ENCODE measurements at places on chromosomes 5 and 9.
A peak's percentile ranks its signal among the peaks of the same experiment; 100 is the strongest.

DNA sequence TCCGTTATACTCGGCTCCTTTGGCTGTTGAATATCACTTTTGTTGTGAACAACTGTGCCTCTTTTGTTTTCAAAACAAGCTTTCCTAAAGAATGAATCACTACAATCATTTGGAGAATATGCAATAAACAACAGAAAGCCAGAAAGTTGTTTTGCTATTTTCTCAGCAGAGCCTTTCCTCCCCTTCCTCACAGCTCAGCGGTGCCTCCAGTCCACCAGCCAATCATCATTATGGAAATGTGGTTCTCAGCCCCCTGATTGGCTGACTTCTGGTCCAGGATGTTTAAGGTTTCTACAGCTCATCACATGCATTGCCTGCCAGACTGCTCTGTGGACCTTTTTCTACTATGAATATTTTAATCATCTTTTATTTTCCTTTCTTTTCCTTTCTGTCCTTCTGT, 9.1 kb upstream of the ZNF608 start:
- peak; percentile 33 for DNase-seq

DNA sequence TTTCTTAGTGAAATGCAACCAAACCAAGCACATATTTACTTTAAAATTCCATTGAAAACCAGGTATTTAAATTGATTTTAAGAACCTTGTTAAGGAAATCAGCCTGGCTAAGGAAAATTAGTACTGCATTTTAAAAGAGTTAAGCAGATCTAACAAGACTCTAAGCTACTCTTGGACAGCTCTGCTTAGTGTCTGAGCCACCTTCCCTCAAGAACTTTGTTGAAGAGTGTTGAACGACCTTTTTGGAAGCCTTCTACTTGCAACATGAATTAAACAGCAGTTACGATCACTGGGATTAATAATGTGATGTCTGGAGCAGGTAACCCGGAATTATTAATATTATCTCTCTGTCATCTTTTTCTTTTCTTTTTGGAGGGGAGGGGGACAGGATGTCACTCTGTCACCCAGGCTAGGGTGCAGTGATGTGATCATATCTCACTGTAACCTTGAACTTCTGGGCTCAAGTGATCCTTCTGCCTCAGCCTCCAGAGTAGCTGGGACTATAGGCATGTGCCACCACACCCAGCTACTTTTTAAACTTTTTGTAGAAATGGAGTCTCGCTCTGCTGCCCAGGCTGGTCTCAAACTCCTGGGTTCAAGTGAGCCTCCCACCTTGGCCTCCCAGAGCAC, 74.7 kb downstream of the ANKRD55 start:
- no peak for DNase-seq

GRCh38 chr5:17012289-17012688, 76.2 kb upstream of the MYO10 start:
- DNase-seq, result no peak

GRCh38 chr9:126337729-126338372, 11.2 kb downstream of the MVB12B start:
- DNase-seq, result no peak

DNA sequence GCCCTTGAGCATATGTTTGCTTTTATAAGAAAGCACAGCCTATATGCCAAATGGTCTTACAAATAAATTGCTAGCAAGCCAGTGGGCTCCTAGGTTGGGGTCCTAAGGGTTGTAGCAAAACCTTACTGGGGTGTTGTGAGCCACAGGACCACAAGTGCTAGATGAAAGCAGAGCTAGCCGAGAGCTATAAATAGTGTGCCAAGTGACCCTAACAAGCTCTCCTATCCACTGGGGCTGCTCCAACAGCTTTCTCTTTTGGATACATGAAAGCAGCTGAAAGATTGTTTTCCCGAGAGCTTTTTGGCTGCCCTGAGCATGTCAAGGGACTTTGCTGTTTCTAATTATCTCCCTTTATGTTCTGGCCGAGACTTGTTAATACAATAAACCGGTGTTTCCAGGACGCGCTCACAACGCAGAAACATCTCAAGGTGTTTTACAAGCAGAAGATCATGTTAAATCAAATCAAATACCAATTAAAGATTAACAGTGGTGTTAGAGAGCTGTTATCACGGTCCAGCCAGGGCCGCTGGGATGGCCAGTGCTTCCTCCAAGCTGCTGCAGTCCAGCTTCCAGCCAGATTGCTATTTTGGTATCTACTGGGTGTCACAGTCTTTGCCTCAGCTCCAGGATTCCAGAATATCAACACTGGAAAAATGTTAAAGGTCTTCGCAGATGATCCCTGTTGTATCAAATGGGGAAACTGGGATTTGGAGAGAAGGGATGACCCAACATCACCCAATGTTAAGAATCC, 351.0 kb downstream of the ASTN2 start:
- DNase-seq, result no peak

DNA sequence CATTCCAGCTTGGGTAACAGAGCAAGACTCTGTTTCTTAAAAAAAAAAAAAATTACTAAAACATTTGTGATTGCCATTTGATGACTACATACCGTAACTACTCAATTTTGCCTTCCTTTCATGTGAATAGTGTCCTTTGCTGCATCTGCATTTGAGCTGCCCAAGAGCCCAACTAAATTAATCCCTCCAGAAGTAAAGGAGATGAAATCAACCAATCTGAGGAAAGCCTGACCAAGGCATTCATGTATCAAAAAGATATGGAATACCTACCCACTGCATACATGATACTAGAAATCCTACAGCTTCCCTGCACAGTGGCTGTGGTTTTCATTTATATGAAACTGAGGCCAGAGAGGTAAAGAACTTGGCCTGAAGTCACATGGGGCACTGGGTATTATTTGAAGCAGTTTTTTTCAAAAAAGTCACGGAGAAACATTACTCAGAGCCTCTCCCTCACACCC, 177.5 kb downstream of the AOPEP start:
- DNase-seq, result peak; percentile 83

DNA sequence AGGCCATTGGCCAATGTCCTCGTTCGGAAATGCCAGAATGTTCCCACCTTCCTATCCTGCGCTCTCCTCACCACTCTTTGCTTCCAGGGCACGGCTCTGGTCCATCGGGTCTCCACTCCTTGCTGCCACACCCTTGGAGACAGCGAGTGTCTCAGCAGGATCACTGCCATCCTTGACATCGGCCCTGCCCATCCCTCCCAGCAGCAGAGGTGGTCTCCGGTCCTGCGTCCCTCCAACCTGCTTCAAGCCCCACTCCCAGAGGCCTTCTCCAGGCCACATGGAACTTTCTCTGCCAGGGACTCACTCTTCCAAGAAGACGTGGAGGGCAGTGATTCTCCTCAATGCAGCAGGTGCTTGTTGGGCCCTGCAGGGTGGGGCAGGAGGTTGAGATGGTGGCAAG, 42.7 kb downstream of the IRX2 start:
- no peak for DNase-seq

DNA sequence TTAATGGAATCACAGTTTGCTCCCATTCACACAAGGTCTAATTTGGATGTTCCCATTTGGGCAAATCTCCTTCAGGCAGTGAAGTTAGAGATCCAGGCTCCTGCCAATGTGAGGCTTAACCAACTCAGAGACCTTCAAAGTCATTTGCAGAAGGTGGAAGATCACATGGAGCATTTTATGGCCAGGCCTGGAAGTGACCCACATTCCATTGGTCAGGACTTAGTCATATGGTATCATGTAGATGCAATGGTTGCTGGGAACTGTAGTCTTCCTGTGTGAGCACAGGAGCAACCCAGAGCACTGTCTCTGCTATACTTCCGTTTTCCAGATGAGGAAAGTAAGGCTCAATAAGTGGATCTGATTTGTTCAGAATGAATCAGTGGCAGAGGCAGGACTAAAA, 292.7 kb upstream of the SMARCA2 start:
- DNase-seq, result no peak

- DNase-seq, result no peak
Measured at GRCh38 chr9:18002718-18003438, 424.0 kb downstream of the SH3GL2 start.

GRCh38 chr9:107810461-107810961, 320.9 kb upstream of the KLF4 start:
- no peak for DNase-seq

GRCh38 chr5:74281166-74281565, 359.4 kb downstream of the ENC1 start:
- no peak for DNase-seq

GRCh38 chr5:115160975-115161475, 8.7 kb downstream of the TRIM36 start:
- no peak for DNase-seq

- DNase-seq, result no peak
Measured at GRCh38 chr5:61910771-61911170, 395.2 kb upstream of the KIF2A start.

- DNase-seq, result no peak
Measured at GRCh38 chr5:151577566-151577965, 13.6 kb downstream of the FAT2 start.

DNA sequence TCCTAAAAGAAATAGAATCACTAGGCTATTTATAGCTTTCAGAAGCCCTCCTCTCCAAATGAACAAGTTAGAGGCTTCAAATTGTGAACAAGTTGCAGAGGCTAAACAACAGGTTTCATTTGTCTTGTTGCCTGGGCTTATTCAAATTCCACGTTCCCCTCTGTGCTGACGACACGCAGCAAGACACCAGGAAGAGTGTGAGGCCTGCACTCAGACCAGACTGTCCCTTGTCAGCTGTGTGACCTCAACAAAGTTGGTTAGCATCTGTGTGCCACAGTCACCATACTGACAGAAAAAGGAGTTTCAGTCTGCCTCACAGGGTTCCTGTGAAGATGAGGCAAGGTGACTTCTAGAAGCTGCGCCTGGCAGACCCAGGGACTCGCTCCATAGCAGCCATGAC, 22.1 kb upstream of the GABBR2 start:
- DNase-seq, result no peak

GRCh38 chr5:11602298-11602697, 301.9 kb downstream of the CTNND2 start:
- no peak for DNase-seq

GRCh38 chr5:19728571-19728970, 259.4 kb downstream of the CDH18 start:
- DNase-seq, result no peak

GRCh38 chr5:126982926-126983873, 47.2 kb downstream of the MARCHF3 start:
- DNase-seq, result no peak

DNA sequence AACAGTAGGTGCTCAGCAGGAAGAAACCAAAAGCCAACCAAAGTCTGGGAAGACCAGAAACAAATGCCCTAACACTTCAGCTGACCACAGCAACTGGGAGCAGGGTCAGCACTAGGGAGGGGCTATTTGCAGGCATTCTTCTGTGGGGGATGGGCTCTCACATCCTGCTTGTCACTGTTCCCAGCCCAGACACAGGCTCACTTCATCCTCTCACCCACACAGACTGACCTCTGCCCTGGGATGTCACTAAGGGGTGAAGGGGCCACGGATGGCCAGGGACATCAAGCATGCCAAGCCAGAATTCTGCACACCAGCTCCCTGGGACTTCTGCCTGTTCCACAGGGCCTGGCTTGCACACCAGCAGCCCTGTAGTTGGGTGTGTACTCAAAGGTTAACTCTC, 28.7 kb downstream of the GFRA3 start:
- DNase-seq, result no peak
